IgD-negative memory B cell (primary cell): ENCODE measurements at places on chromosomes 12 and 14. TPM values are rescaled to one million over a fixed set of nuclear protein-coding genes. Genes with fewer than 3 reads are reported as not detected.

Gene NXPH4
- 8.3 TPM for polyA plus RNA-seq

Gene TTC6
- polyA plus RNA-seq = not detected

Gene LMO3
- polyA plus RNA-seq = not detected

Gene GTF2H3
- 22.7 TPM for polyA plus RNA-seq

Gene RD3L
- not detected for polyA plus RNA-seq

Gene ALG10B
- polyA plus RNA-seq = 0.63 TPM

Gene ZNF140
- 20.5 TPM for polyA plus RNA-seq

Gene SLC11A2
- 8.2 TPM for polyA plus RNA-seq

Gene C14orf180
- polyA plus RNA-seq = not detected

Gene POTEM
- not detected for polyA plus RNA-seq

Gene HOXC12
- polyA plus RNA-seq = not detected

Gene NTN4
- not detected for polyA plus RNA-seq

Gene CDK2
- 8.9 TPM for polyA plus RNA-seq

Gene ADAM20
- not detected for polyA plus RNA-seq

Gene P2RX7
- polyA plus RNA-seq = 3.8 TPM

Gene FAIM2
- polyA plus RNA-seq = not detected

Gene PRKD1
- polyA plus RNA-seq = 1.0 TPM

Gene CLEC1B
- not detected for polyA plus RNA-seq
